ENCODE measurements at places on chromosomes 16 and 17. TPM values are rescaled to one million over a fixed set of nuclear protein-coding genes. Genes with fewer than 3 reads are reported as not detected.

FOXF1 gene
- total RNA-seq, result 0.20 TPM

CTF1 gene
- total RNA-seq, result 16.0 TPM

GRCh38 chr16:85498607-85499006 is 114.5 kb upstream of the GSE1 start:
- H3K36me3 ChIP-seq, result no peaks in the 10 kb centered on the region
- H3K4me1 ChIP-seq, result no peaks in the 10 kb centered on the region
- no peak overlapping the region for H3K27ac ChIP-seq
- no peak overlapping the region for H3K4me3 ChIP-seq
- DNase-seq, result no peak

- no peak for DNase-seq
- H3K27ac ChIP-seq, result no peak overlapping the region
- no peak overlapping the region for H3K4me3 ChIP-seq
- peaks cover 16% of the 10 kb centered on the region for H3K36me3 ChIP-seq
- peaks cover 15% of the 10 kb centered on the region for H3K27me3 ChIP-seq
These were observed 2.2 kb downstream of the LDHD start for GRCh38 chr16:75114179-75114945.

- peak; percentile 81 for DNase-seq
- H3K4me3 ChIP-seq, result no peak overlapping the region
- H3K36me3 ChIP-seq, result peaks cover 5% of the 10 kb centered on the region
These were observed 46.2 kb downstream of the CYB561 start for GRCh38 chr17:63399856-63400255.

PYY gene
- not detected for total RNA-seq

RUNDC1 gene
- 10.9 TPM for total RNA-seq

DNA sequence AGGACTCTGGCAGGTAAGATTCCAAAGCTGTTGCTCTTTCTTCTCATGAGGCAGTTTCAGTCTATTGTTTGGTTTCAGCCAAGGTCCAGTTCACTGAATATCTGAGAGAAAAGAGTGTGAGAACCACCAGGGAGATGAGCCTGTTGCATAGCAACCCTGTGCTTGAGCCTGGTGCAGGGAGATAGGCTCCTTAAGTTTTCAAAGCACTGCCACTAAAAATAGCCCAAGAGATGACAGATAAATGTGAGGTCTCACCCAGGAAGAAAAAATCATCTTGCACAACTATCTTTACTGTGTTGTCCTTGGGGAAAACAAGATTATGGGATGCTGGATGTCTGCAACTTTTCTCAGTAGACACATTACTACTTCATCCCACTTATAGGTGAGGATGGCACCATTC is 26.2 kb upstream of the NUDT7 start:
- H3K36me3 ChIP-seq, result no peaks in the 10 kb centered on the region
- DNase-seq, result no peak
- H3K4me3 ChIP-seq, result no peak overlapping the region
- no peak overlapping the region for H3K27ac ChIP-seq
- H3K4me1 ChIP-seq, result no peaks in the 10 kb centered on the region

DNA sequence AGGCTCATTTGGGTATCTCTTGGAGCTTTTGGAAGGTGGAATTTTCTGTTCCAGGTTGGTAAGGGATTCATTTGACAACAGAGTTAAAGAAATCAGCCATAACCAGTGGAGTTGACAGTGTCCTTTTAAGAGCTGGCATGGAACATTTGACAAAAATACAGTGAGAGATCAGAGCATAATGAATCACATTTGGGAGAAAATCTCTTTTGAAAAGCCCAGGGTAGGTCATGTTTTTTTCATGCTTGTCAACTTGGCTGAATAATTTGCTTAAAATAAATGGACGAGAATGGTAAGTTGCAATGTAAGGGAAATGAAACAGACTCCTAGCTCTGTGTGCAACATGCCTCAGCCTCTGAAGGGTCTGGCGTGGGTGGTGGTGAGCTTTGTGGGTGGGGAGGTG is 235.3 kb upstream of the N4BP1 start:
- DNase-seq, result no peak
- no peaks in the 10 kb centered on the region for H3K27me3 ChIP-seq

DNA sequence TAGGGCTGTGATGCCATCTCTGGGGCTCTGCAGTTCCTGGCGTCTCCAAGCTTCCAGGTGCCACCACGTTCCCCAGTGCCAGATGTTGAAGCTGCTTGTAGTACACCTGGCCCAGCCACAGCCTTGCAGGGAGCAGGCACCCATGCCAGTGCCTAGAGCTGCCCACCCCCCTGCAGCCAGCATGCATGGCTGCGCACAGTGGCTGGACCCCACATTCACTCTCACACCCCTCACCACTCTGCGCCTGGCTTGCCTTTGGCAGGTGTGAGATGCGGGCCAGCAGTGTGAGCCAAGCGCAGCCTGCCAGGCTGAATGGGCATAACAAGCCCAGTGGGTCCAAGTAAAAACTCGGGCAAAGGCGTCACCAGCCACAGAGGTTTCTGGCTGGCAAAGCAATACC is 75.4 kb upstream of the CHMP6 start:
- H3K27me3 ChIP-seq, result no peaks in the 10 kb centered on the region
- H3K4me1 ChIP-seq, result peaks cover 9% of the 10 kb centered on the region
- H3K4me3 ChIP-seq, result no peak overlapping the region
- peaks cover 7% of the 10 kb centered on the region for H3K36me3 ChIP-seq
- H3K27ac ChIP-seq, result no peak overlapping the region

TEKT1 gene
- not detected for total RNA-seq

ADAMTS18 gene
- total RNA-seq, result not detected

GRCh38 chr17:33459078-33459940 is 166.2 kb upstream of the ASIC2 start:
- H3K27me3 ChIP-seq, result no peaks in the 10 kb centered on the region
- no peaks in the 10 kb centered on the region for H3K36me3 ChIP-seq
- no peak for DNase-seq
- no peak overlapping the region for H3K27ac ChIP-seq
- H3K4me1 ChIP-seq, result no peaks in the 10 kb centered on the region
- no peak overlapping the region for H3K4me3 ChIP-seq

DNA sequence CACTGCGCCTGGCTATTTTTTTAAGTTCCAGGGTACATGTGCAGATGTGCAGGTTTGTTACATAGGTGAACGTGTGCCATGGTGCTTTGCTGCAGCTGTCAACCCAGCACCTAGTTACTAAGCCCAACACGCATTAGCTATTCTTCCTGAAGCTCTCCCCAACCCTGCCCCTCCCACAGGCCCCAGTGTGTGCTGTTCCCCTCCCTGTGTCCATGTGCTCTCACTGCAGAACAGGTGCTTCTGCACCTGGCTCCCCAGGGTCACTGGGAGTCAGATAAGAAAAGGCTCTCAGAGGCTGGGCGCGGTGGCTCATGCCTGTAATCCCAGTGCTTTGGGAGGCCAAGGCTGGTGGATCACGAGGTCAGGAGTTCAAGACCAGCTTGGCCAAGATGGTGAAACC is 6.2 kb downstream of the HASPIN start:
- no peaks in the 10 kb centered on the region for H3K36me3 ChIP-seq
- H3K4me3 ChIP-seq, result no peak overlapping the region
- H3K27ac ChIP-seq, result no peak overlapping the region

MAP2K6 gene
- total RNA-seq, result 3.0 TPM

HAP1 gene
- not detected for total RNA-seq

DNA sequence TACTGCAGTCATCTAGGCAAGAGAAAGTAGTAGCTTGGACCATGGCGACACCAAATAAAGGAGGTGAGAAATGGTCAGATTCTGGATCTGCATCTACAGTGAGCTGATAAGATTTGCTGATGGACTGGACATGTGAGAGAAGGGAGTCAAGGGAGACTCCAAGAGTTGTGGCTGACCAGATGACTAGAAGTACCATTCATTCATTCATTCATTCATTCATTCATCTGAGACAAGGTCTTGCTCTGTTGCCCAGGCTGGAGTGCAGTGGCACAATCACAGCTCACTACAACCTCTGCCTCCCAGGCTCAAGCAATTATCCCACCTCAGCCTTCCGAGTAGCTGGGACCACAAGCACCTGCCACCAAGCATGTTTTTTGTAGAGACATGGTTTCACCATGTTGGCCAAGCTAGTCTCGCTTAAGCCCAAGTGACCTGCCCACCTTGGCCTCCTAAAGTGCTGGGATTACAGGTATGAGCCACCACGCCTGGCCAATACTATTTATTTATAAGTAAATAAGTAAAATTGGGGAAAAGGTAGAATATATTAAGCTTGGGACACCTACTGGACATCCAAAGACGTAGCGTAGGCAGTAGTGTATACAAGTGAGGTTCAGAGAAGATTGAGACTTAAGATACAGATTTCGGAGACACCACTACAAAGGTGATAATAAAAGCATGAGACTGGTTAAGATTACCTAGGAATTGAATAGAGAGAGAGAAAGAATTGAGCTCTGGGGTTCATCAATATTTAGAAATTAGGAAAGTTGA is 15.7 kb upstream of the RNF43 start:
- no peak overlapping the region for H3K27ac ChIP-seq
- H3K4me1 ChIP-seq, result no peaks in the 10 kb centered on the region
- no peaks in the 10 kb centered on the region for H3K36me3 ChIP-seq
- H3K27me3 ChIP-seq, result no peaks in the 10 kb centered on the region

DNA sequence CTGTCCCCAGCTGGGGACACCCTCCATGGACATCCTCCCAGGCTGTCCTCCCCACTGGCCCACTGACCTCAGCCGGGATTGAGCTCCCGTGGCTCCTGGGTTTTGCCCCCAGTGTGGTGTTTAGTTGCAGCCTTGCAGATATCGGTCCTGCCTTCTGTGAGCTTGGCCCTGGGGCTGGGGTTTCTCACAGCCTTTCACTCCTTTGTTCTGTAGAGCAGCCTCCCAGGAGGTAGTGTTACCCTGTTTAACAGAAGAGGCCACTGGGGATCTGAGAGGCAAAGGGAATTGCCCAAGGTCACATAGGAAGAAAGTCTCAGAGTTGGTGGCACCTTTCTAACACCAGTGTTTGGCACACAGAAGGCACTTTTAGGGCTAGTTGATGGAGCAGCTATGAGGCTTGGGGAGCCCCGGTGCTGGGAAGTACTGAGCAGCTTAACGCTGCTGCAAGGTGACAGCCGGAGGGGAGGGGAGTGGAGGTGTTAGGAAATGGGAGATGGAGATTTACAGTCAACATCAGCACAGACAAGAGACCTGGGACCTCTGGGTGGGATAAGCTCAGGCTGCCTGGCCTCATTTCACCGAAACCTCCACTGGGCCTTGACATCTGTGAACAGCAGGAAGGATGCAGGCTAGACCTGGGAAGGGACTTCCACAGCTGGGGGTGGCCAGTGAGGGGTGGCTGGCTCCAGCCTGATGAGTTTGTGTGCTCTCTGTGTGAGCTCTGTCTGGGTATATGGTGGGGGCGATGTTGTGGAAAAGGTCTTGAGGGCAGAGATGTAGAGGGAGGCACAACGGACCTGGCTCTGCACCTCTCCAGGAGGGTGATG is 26.1 kb downstream of the CACNA1G start:
- no peak for DNase-seq
- no peaks in the 10 kb centered on the region for H3K27me3 ChIP-seq
- H3K4me3 ChIP-seq, result no peak overlapping the region

GRCh38 chr17:9484789-9485188 is 90.8 kb downstream of the STX8 start:
- H3K36me3 ChIP-seq, result no peaks in the 10 kb centered on the region
- H3K27me3 ChIP-seq, result no peaks in the 10 kb centered on the region
- H3K4me1 ChIP-seq, result no peaks in the 10 kb centered on the region
- H3K27ac ChIP-seq, result no peak overlapping the region
- DNase-seq, result no peak

DNA sequence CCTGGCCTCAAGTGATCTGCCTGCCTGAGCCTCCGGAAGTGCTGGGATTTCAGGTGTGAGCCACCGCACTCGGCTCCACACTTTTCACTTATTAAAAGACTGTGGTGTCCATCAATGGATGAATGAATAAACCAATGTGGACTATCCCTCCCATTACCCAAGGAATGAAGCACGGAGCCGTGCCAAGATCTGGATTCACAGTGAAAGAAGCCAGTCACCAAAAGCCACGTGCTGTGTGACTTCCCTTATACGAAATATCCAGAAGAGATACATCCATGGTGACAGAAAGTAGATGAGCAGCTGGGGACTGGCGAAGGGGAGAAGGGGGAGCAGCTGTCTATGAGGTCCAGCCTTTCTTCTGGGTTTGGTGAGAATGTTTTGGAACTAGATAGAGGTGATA is 48.2 kb upstream of the STH start:
- no peak overlapping the region for H3K4me3 ChIP-seq
- H3K27ac ChIP-seq, result no peak overlapping the region
- H3K27me3 ChIP-seq, result peaks cover 9% of the 10 kb centered on the region

MYCBPAP gene
- total RNA-seq, result 1.5 TPM

ABCA9 gene
- total RNA-seq, result 7.5 TPM

- H3K4me1 ChIP-seq, result no peaks in the 10 kb centered on the region
- no peak for DNase-seq
- H3K4me3 ChIP-seq, result no peak overlapping the region
- no peaks in the 10 kb centered on the region for H3K36me3 ChIP-seq
These were observed 135.8 kb downstream of the CDH8 start for GRCh38 chr16:61900482-61900881.
